Colonic mucosa (tissue), 4 donors: ENCODE measurements at places on chromosomes 5 and 9. TPM values are rescaled to one million over a fixed set of nuclear protein-coding genes. Genes with fewer than 3 reads are reported as not detected.
A peak's percentile ranks its signal among the peaks of the same experiment; 100 is the strongest.

DNA sequence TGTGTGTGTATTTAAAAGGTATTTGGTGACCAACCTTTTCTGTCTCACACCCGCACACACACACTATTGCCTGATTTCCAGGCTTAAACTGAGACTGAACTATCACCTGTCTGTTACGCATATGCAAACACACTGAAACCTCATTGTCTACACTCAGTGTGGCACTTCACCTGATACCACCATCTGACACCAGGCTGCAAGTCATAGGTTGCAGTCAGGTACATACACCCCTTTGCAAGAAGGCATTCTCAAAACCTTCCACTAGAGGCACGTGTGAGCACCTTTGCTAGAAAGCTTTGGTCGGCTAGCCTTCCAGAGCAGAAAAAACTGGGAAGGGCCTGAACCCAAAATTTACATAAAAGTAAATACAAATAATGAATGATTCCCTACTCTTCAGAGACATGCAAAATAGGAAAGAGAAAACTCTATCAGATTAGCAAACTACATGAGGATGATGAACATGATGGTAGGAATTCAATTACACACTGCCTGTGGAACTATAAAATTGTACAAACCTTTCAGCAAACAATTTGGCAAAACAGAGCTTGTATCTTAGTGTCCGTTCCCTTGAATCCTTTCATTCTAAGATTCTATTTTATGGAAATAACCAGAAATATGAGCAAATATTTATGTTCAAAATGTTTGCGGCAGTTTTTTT is 5.9 kb upstream of the FOXD1 start:
- peaks cover 55% of the 10 kb centered on the region for H3K27me3 ChIP-seq
- H3K27ac ChIP-seq, result no peak overlapping the region
- DNase-seq, result peak; percentile 69
- H3K36me3 ChIP-seq, result no peaks in the 10 kb centered on the region
- H3K4me1 ChIP-seq, result peaks cover 5% of the 10 kb centered on the region

GRCh38 chr9:35923927-35924763 is 14.9 kb downstream of the SPAAR start:
- no peak overlapping the region for H3K4me3 ChIP-seq
- peaks cover 12% of the 10 kb centered on the region for H3K4me1 ChIP-seq
- DNase-seq, result peak; percentile 85
- H3K27me3 ChIP-seq, result no peaks in the 10 kb centered on the region
- no peaks in the 10 kb centered on the region for H3K36me3 ChIP-seq

- DNase-seq, result no peak
- no peaks in the 10 kb centered on the region for H3K4me1 ChIP-seq
- no peak overlapping the region for H3K27ac ChIP-seq
- H3K36me3 ChIP-seq, result no peaks in the 10 kb centered on the region
- H3K4me3 ChIP-seq, result no peak overlapping the region
- H3K27me3 ChIP-seq, result no peaks in the 10 kb centered on the region
Observed at GRCh38 chr9:137372693-137373610, 50.0 kb downstream of the EXD3 start.

GRCh38 chr5:126939887-126940286 is 90.5 kb downstream of the MARCHF3 start:
- H3K4me3 ChIP-seq, result no peak overlapping the region
- no peak for DNase-seq
- no peak overlapping the region for H3K27ac ChIP-seq
- H3K4me1 ChIP-seq, result no peaks in the 10 kb centered on the region
- H3K27me3 ChIP-seq, result no peaks in the 10 kb centered on the region

GRCh38 chr9:126979461-126979860 is 64.9 kb downstream of the RALGPS1 start:
- H3K36me3 ChIP-seq, result no peaks in the 10 kb centered on the region
- no peak overlapping the region for H3K4me3 ChIP-seq
- H3K4me1 ChIP-seq, result no peaks in the 10 kb centered on the region
- no peak overlapping the region for H3K27ac ChIP-seq

GRCh38 chr5:1651971-1652872 is 128.5 kb upstream of the LPCAT1 start:
- H3K27ac ChIP-seq, result no peak overlapping the region
- H3K4me1 ChIP-seq, result no peaks in the 10 kb centered on the region
- peaks cover 15% of the 10 kb centered on the region for H3K27me3 ChIP-seq
- no peak overlapping the region for H3K4me3 ChIP-seq
- DNase-seq, result peak; percentile 11

DNA sequence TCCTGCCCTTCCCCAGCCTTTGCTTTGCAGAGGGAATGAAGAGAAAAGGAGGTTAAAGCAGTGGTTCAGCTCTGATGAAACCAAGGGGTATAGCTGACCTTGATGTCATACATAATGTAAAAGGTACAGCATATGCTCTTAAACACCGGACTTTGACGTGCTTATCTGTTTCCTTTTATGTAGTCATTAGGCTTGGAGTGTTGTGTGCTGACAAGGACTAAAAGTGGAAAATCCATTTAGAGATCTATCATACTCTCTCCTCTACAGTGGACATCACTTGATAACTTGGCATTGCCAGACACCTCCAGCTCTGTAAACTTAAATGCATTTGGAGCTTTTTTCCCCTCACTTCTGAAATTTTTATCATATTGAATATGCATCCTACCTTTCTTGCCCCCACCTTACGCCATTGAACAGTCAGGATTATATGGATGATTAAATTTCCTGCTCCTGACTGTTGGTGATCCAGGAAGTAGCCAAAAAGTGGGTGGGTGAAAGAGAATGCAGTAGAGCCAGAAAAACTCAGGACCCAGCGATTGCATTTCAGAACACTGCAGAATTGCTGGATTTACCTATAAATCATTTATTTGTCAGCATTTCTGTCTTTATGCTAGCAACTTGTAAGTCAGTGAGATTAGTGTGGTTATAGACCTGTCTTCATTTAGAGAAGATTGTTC is 4.1 kb downstream of the TNFAIP8 start:
- no peak overlapping the region for H3K27ac ChIP-seq
- H3K4me3 ChIP-seq, result no peak overlapping the region
- no peak for DNase-seq
- no peaks in the 10 kb centered on the region for H3K4me1 ChIP-seq
- no peaks in the 10 kb centered on the region for H3K27me3 ChIP-seq
- no peaks in the 10 kb centered on the region for H3K36me3 ChIP-seq

- DNase-seq, result no peak
- H3K4me1 ChIP-seq, result no peaks in the 10 kb centered on the region
- H3K4me3 ChIP-seq, result no peak overlapping the region
- H3K27me3 ChIP-seq, result no peaks in the 10 kb centered on the region
- H3K36me3 ChIP-seq, result no peaks in the 10 kb centered on the region
- H3K27ac ChIP-seq, result no peak overlapping the region
Observed at GRCh38 chr9:111833941-111834340, 39.2 kb upstream of the SHOC1 start.

- no peak overlapping the region for H3K4me3 ChIP-seq
- H3K36me3 ChIP-seq, result no peaks in the 10 kb centered on the region
- H3K27ac ChIP-seq, result no peak overlapping the region
- H3K4me1 ChIP-seq, result no peaks in the 10 kb centered on the region
- no peak for DNase-seq
Observed at GRCh38 chr5:171595401-171595800, 176.0 kb downstream of the FGF18 start.

DNA sequence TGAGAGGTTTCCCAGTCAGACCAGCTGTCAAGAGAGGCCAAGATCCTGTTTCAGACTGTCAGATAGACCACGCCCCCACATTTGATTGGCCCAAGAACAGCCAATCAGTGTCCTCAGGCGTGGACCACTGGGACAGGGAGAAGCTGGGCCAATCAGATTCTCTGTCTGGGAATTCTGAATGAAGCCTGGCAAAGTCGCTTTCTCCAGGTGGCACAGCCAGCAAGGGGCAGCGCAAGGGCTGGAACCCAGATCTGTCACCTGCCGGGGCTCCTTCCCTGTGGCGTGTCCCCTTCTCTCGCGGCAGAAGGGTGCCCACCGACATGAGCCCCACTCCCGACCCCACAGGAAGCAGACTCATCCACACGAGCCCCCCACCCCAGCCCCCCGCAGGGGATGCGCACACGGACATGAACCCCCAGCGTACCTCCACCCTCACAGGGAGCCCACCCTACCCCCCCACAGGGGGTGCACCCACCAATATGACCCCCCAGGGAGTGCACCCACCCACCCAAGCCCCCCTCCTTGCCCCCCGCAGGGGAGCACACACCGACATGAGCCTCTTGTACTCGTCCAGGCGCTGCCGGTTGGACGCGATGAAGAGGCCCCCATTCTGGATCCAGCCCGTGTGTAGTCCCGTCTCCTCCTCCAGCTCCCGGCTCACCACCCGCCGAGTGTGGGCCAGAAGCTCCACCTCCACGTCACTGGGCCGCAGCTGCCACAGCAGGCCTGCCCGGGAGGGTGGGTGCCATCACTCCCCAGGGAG is 6.1 kb downstream of the SARDH start:
- no peaks in the 10 kb centered on the region for H3K36me3 ChIP-seq
- no peak overlapping the region for H3K27ac ChIP-seq
- no peak overlapping the region for H3K4me3 ChIP-seq
- H3K4me1 ChIP-seq, result no peaks in the 10 kb centered on the region

GRCh38 chr5:58041884-58042283 is 418.0 kb downstream of the PLK2 start:
- no peaks in the 10 kb centered on the region for H3K36me3 ChIP-seq
- DNase-seq, result no peak
- H3K4me1 ChIP-seq, result no peaks in the 10 kb centered on the region
- no peaks in the 10 kb centered on the region for H3K27me3 ChIP-seq
- no peak overlapping the region for H3K4me3 ChIP-seq
- no peak overlapping the region for H3K27ac ChIP-seq

- H3K27me3 ChIP-seq, result no peaks in the 10 kb centered on the region
- H3K27ac ChIP-seq, result no peak overlapping the region
- no peaks in the 10 kb centered on the region for H3K36me3 ChIP-seq
Observed at GRCh38 chr9:98658951-98659351, 49.8 kb downstream of the GABBR2 start.

- no peaks in the 10 kb centered on the region for H3K27me3 ChIP-seq
- no peaks in the 10 kb centered on the region for H3K4me1 ChIP-seq
Observed at GRCh38 chr5:135993880-135994636, 34.7 kb upstream of the TGFBI start.

DNA sequence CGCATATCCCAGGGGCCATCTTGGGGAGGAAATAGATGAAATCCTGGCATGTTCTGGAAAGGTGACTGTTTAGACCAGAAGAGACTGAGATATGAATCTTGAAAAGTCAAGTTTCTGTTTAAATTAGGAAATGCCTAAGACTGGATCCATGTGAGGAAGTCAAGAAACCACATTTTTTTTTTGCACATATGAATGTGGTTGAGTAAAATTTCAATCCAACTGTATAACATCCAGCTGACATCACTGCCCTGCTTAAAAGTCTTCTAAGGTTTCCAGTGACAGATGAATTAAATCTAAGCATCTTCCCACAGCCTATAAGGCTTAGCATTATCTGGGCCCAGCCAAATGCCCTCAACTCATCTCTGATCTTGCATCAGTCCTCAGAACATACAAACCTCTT is 47.7 kb upstream of the TCERG1 start:
- H3K4me3 ChIP-seq, result no peak overlapping the region
- no peak for DNase-seq
- no peak overlapping the region for H3K27ac ChIP-seq

- H3K4me1 ChIP-seq, result peaks cover 6% of the 10 kb centered on the region
- no peak overlapping the region for H3K4me3 ChIP-seq
- H3K36me3 ChIP-seq, result no peaks in the 10 kb centered on the region
- DNase-seq, result no peak
- H3K27me3 ChIP-seq, result no peaks in the 10 kb centered on the region
- H3K27ac ChIP-seq, result peak overlapping the region; percentile 5
Observed at GRCh38 chr5:72245951-72246532, 74.0 kb downstream of the MRPS27 start.

- H3K4me3 ChIP-seq, result no peak overlapping the region
- no peak overlapping the region for H3K27ac ChIP-seq
- H3K4me1 ChIP-seq, result no peaks in the 10 kb centered on the region
- H3K27me3 ChIP-seq, result no peaks in the 10 kb centered on the region
- H3K36me3 ChIP-seq, result no peaks in the 10 kb centered on the region
- no peak for DNase-seq
Observed at GRCh38 chr9:95852059-95853032, 23.1 kb upstream of the ERCC6L2 start.

The FGF10 gene
- total RNA-seq, result 0.27 TPM

The LHX3 gene
- total RNA-seq, result not detected

The BAAT gene
- not detected for total RNA-seq
